AG09319 (cell line): ENCODE measurements at places on chromosomes 16 and 17.

GRCh38 chr17:37516127-37516571 lies 26.5 kb downstream of the DUSP14 start:
- no peak for DNase-seq

DNA sequence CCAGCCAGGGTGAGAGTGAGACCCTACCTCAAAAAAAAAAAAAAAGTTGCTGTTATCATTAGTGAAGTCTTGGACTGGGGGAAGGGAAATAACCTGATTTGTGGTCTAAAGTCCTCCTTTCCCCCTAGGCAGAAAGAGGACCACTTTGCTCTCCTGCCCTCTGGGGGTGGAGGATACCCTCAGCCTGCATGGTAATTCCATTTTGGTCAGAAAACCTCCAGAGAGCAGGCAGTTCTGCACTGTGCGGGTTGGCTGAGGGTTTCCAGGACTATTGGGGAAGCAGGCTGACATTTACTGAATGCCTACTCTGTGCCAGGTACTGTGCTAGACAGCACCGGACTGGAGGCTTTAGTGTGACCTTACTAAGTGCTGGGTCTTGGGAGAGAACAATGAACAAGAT lies 2.6 kb downstream of the ADAP2 start:
- no peak for DNase-seq

GRCh38 chr16:11587643-11588247 lies 1.0 kb upstream of the LITAF start:
- DNase-seq = no peak

- DNase-seq = no peak
Measured at GRCh38 chr16:31132303-31132979, 3.1 kb downstream of the PRSS8 start.

GRCh38 chr17:32281011-32281451 lies 15.4 kb downstream of the RHBDL3 start:
- DNase-seq = no peak

DNA sequence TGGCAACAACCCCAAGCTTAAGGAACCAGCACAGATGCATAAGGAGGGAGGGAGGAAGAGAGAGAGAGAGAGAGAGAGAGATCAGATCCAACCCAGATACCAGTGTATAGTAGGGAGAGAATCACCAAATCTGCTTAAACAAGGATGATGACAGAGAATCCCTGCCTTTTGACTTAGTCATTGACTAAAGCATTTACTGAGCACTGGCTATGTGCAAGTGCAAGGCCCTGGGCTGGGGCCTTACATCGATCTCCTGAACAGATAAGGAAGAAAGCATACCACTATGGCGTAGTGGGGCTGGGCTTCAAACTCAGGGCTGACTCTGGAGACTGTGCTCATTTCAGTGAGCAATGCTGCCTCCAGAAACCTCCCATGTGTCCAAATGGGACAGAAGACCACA lies 15.8 kb downstream of the TSNAXIP1 start:
- DNase-seq = no peak

DNA sequence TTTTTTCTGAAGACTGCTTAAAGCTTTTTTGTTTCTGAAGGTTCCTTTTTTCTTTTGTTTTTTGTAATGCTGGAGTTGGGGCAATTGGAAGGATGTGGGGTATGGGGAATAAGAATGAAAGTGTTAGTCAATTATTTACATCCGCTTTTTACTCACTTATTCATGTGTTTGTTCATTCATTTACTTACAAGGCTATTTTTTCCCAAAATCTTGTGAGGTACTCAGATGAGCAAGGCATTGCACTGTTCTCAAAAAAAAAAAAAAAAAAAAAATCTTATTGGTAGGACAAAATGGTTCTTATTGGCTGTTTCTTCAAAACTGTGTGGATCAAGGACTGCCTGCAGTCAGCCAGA lies 55.7 kb downstream of the PLD6 start:
- DNase-seq = no peak

GRCh38 chr16:70522216-70523075 lies 908 bp downstream of the COG4 start:
- no peak for DNase-seq

DNA sequence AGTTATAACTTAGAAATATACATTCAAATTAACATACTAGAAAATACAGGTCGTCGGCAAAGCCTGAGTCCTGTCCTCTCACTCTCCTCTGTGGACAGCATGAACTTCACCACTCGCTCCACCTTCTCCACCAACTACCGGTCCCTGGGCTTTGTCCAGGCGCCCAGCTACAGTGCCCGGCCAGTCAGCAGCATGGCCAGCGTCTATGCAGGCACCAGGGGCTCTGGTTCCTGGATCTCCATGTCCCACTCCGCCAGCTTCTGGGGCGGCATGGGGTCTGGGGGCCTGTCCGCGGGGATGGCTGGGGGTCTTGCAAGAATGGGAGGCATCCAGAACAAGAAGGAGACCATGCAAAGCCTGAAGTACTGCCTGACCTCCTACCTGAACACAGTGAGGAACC lies 319.4 kb downstream of the ZFHX3 start:
- no peak for DNase-seq

DNA sequence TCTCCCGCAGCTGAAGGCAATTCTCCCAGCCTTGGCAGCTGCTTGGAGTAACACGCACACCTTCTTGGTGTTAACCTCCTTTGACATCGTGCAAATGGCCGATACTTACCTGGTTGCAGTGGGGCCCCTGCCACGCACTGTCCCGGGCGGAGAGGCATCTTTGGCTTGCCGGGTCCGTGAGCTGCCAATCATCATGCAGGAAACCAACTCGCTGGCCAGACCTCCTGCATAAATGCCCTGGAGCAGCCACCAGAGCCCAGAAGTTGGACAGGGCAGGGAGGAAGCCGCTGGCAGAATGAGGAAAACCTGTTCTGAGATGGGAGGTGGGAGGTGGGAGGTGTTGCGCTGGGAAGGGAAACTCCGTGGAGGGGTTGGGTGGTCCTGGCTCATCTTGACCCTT lies 41.7 kb upstream of the CREBBP start:
- DNase-seq = no peak

DNA sequence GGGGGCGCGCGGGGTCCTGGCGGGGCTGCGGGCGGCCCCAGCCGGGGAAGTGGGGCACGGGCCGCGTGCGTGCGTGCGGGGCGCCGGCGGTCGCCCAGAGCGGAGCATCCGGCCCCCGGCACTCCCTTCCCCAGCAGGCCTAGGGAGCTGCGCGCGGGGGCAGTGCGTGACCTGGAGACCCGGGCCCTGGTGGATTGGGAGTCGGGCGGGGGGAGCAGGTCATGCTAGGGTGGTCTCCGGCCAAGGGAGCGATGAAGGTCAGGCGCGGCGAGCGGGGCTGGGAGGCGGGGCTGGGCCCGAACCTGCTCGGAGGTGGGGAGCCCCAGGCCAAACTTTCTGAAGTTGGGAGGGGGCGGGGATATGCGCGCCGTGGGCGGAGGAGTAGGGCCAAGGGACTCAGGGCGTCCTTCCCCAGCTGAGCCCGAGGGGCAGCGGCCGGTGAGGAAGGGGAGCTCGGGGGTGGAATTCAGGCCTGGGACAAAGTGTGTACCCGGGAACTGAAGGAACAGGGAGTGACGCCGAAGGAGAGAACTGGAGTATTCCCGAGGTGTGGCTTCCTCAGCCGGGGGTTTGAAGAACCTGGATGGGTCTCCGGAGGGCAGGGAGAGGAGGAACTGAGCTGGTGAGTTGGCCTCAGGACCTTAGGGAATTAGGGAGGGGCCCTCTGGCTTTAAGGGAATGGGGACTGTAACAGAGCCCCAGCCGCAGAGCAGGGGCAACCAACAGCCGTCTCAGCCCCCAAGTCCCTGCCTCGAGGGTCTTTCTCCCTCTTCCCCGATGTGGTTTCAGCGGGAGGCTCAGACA lies 589 bp downstream of the XYLT2 start:
- DNase-seq = no peak

- no peak for DNase-seq
Measured at GRCh38 chr17:32007463-32008298, 498 bp downstream of the LRRC37B start.

GRCh38 chr17:74272731-74273201 lies 1.3 kb upstream of the DNAI2 start:
- no peak for DNase-seq

DNA sequence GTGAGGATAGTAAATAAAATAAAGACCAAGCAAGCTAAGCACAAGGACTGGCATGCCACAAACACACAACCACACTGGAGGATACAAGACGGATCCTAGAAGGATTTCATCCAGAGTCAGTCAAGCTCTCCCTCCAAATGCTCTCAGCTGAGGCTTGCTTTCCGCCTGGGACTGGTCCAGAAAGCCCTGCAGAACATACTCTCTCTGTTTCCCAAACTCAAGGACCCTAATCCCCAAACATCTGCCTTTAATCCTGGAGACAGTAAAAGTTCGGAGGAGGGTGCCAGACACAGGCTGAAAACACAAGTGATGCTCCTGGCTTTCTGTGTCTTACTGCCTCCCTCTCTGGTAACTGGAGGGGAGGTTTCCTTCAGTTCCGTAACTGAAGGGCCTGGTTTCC lies 5.3 kb upstream of the HSD11B2 start:
- DNase-seq = no peak

DNA sequence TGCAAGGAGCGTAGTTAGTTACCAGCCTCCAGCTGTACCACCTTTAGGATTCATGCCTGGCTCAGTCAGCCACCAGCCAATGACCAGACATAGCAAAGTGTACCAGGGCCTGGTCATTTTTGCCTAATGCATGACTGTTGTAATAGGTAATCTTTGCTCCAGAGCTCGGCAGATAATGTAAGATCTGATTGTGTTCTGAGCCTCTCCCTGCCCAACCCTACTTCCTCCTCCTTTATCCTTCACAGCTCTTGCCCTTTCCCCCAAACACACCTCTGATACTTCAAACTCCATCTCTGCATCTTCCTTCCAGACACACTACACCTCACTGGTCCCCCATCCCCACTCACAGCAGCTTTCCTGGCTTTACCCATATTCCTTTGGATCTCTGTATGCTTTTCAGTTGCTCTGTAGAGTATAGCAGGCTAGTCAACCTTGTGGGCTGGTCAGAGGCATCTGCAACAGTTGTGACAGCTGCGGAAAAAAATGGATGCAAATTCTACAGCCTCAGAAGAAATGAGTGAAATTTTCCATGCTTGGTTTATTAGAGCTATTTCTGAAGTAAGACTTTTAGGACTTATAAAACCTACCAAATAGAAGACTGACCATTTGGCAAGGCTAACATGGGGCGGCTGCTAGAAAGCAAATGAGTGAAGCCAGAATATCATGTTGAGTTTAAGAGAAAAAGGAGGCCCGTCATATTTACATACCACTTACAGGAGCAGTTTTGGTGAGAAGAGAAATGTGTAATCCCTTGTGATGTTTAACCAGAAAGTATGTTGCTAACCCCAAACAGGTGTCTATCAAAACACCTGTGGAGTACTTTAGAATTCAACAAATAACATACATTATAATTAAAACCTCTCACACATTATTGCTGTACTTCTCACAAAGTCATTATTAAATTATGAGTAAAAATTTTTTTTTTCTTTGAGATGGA lies 19.9 kb upstream of the C16orf87 start:
- no peak for DNase-seq

DNA sequence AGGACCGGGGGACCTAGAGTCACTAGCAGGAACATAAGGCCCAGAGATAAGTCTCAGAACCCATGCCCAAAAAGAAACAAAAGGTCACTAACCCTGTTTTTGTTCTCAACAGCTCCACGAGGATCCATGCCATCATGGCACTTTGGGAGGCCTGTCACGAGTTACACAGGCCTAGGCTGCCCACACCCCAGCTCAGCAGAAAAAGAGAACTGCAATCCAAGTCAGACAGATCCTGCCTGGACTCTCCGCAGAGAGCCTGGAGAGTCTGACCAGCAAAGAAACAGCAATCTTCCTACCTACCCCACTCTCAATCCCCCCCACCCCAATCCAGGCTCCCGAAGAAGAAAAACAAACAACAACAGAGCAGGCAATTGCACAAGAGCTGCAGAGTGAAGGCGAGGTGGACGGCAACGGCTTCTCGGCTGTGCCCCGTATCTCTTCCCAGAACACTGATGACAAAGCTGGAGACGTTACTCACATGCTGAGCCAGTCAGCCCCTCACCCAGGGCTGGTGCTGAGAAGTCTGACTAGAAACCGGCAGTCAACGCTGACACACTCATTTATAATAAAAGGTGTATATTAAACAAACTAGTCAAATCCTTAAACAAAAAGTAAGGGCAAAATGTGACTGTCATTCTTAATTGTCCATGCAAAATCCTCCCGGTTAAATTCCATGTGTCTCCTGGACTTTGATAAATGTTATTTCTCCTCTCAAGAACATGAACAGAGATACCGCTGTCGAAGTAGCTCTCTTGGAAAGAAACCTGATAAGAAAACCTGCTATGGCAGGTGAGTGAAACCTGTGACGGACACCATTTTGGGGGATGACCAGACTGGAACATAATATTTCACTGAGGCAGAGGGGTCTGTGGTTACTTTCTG lies 89.3 kb downstream of the SMG6 start:
- DNase-seq = no peak

GRCh38 chr16:76176153-76176552 lies 101.0 kb upstream of the CNTNAP4 start:
- no peak for DNase-seq

- peak; percentile 78 for DNase-seq
Measured at GRCh38 chr17:45170931-45171337, 9.3 kb downstream of the HEXIM2 start.

DNA sequence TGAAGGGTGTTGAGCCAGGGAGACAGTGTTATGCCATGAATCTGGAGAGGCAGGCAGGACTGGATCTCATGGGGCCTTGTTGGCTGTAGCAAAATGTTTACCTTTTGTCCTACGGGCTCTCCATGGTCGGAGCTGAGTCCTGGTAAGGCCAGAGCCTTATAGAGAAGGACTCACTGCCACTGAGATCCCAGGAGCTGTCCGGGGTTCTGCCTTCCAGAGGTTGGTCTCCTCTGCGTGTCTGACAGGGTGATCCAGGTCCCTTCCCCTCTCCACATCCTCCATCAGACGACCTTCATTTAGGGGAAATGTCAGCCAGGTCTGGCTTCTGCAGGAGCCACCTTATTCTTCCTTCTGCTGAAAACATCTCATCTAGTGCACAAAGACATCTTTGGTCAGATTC lies 285.2 kb upstream of the N4BP1 start:
- DNase-seq = no peak

DNA sequence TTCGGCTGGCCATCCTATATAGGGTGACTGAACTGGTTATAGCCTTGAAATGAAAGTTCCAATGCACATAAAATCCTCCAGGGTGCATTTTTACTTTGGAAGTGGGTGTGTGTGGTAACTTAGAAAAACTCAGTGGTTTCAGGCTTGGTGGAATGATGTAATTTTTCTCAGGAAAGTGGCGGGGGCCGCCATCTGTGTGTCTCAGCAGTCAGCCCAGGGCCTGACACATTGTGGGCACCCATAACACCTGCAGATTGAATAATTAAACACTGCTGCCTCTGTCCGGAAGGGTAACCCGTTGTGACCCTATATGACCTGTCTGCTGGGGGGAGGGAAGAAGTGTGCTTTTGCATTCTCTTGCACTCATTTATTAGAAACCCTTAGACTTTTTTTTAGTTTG lies 2.2 kb upstream of the PDP2 start:
- no peak for DNase-seq

- DNase-seq = no peak
Measured at GRCh38 chr16:65524997-65525396, 403.1 kb upstream of the CDH11 start.
